Natural killer cell (primary cell): ENCODE measurements at places on chromosomes 6 and 20. TPM values are rescaled to one million over a fixed set of nuclear protein-coding genes. Genes with fewer than 3 reads are reported as not detected.

MROH8 gene
- total RNA-seq: 1.7 TPM

COX4I2 gene
- not detected for total RNA-seq

CD40 gene
- total RNA-seq: 7.1 TPM

HIVEP2 gene
- 21.6 TPM for total RNA-seq

MLN gene
- not detected for total RNA-seq

SPDEF gene
- 0.68 TPM for total RNA-seq

ADTRP gene
- total RNA-seq: not detected

TUBB1 gene
- 4.3 TPM for total RNA-seq

PSORS1C2 gene
- not detected for total RNA-seq

TSPYL4 gene
- total RNA-seq: 26.5 TPM

SOX18 gene
- total RNA-seq: not detected

FNDC11 gene
- 0.19 TPM for total RNA-seq

GRIK2 gene
- total RNA-seq: not detected

RFX6 gene
- not detected for total RNA-seq
